MCF 10A (cell line): ENCODE measurements at places on chromosomes 6 and 20. TPM values are rescaled to one million over a fixed set of nuclear protein-coding genes. Genes with fewer than 3 reads are reported as not detected.

DNA sequence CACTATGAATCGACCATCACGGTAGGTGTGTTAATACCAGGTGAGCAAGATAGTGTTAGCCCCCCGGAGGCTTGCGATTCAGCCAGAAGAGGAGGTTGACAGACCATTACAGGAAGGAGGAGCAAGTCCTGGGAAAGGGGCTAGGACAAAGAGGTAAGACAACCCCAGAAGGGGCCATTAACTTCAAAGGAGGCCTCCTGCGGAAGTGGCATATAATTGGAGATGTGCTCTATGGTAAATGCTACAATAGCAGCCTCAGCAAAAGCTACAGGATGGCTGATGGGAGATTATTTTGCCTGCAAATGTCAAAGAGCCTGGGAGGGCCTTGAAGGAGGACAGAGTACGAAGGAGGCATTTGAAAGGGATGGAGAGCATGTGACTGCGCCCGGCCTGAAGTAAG lies 108.6 kb upstream of the CITED2 start:
- no peaks in the 10 kb centered on the region for H3K36me3 ChIP-seq
- H3K4me1 ChIP-seq, result no peaks in the 10 kb centered on the region
- H3K27me3 ChIP-seq, result no peaks in the 10 kb centered on the region
- H3K4me3 ChIP-seq, result no peak overlapping the region

DNA sequence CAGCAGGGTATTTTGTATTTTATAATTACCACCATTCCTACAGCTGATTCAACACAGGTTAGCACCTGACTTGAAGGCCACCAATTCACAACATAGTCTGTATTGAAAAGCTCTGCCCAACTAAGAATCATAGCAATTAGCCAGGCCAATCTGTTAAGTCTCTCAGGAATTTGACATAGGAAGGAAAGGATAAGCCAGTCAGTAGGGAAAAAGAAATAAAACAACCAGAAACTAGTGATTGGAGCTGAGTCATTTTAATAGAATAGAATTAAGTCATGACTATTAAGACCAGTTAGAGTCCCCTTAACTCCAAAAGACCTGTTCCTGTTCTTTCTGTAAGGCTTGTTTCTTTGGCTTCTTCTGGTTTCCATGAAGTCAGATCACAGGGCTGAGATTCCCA lies 8.1 kb downstream of the RANBP9 start:
- H3K36me3 ChIP-seq, result peaks cover 6% of the 10 kb centered on the region
- H3K4me1 ChIP-seq, result peaks cover 18% of the 10 kb centered on the region
- no peak overlapping the region for H3K4me3 ChIP-seq
- no peaks in the 10 kb centered on the region for H3K27me3 ChIP-seq

DNA sequence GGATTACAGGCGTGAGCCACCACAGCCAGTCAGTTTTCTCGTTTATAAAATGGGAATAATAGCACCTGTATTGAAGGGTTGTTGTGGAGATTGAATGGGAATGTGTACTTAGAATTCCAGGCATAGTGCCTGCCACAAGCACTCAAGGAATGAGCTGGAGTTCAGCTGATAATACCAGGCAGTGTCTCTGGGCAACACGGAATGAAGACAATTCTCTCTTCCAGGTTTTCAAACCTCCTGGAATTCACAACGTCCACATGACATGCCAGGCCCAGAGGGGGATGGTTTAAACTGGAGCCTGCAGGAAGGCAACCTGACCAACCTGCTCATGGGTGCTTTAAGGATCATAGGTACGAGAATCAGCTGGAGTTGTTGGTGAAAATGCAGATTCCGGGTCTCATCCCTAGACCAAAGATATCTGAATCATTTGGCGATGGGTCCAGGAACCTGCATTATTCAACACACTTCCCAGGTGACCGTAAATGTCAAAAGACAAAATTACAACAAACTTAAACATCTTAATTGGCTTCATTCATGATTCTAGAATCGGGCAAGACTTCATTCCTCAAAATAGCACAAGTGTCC lies 1.9 kb upstream of the PTPN1 start:
- H3K4me1 ChIP-seq, result peaks cover 27% of the 10 kb centered on the region
- no peak overlapping the region for H3K4me3 ChIP-seq
- no peaks in the 10 kb centered on the region for H3K27me3 ChIP-seq
- H3K27ac ChIP-seq, result no peak overlapping the region

GRCh38 chr6:36252005-36252404 lies 17.9 kb upstream of the PNPLA1 start:
- peaks cover 4% of the 10 kb centered on the region for H3K4me1 ChIP-seq
- no peaks in the 10 kb centered on the region for H3K36me3 ChIP-seq
- no peak overlapping the region for H3K27ac ChIP-seq
- peaks cover 12% of the 10 kb centered on the region for H3K27me3 ChIP-seq
- no peak overlapping the region for H3K4me3 ChIP-seq

DNA sequence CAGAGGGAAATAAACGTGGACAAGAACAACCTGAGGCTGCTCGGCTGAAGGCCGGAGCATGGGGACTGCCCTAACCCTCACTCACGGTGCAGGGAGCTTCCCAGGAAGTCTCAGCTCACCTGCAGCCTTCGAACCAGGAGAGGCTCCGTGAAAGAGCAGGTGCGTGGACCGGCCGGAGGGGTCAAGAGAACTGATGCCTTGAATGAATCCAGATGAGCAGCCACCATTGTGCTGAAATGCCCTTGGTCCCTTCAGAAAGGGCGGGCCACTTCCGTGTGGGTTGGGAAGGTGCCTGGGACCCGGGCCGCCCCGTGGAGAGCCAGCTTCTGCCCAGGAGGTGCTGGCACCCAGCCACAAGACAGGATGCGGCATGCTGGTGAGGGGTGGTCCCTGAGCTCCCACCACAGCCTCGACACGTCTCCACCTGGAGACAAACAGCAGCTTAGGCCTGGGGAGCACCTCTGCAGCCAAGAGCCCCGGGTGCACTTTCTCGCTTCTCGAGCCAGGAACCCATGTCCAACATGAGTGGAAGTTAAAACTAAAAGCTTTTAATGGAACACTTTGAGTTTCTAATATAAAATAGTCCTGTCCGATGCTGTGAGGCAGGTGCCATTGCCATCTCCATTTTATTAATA lies 83.5 kb downstream of the TTLL2 start:
- peaks cover 81% of the 10 kb centered on the region for H3K27me3 ChIP-seq
- H3K36me3 ChIP-seq, result no peaks in the 10 kb centered on the region
- H3K27ac ChIP-seq, result no peak overlapping the region

DNA sequence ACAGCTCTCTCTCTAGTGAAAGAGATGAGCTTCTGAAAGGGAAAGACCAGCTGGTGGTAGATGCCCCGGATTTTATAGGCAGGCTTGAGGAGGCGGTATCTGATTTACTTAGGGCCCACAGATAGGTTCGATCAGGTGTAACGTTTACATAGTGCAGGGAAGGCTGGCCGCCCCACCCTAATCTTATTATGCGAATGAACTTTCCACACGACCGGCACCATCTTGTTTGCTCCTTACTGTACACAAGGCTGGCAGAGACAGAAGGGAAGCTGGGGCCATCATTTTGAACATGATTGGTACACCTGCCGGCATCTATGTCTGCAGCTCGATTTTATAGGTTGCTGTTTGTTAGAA lies 212.0 kb upstream of the JARID2 start:
- DNase-seq, result no peak
- no peak overlapping the region for H3K4me3 ChIP-seq
- no peak overlapping the region for H3K27ac ChIP-seq
- H3K36me3 ChIP-seq, result no peaks in the 10 kb centered on the region
- H3K27me3 ChIP-seq, result no peaks in the 10 kb centered on the region

- H3K4me3 ChIP-seq, result no peak overlapping the region
- H3K27ac ChIP-seq, result no peak overlapping the region
These were observed 905.4 kb upstream of the FLRT3 start for GRCh38 chr20:15242773-15243172.

DNA sequence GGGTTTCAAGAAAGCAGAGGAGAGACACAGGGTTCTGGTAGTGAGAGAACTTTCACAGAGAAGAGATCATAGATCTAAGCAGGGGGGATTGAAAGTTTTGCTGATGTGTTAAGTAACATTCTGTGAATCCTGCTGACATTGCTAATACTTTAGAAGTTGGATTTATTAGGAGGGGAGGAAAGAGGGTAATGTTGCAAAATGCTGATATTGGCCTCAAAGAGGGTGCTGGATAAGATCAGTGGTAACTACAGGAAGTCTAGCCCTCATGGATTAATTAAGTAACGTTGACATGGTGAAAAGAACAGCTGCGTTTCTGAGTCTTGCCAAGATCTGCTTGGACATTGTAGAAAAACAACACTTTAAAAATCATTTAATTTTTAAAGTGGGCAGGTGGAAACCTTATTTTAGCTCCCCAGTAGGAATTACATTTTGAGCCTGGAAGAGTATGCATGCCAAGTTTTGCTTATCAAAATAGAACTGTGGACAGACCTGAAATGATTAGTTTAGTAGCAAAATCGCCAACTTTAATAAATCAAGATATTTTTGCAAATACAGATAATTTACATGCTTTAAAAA lies 606.0 kb upstream of the HTR1E start:
- no peaks in the 10 kb centered on the region for H3K27me3 ChIP-seq
- no peak overlapping the region for H3K27ac ChIP-seq
- H3K4me1 ChIP-seq, result no peaks in the 10 kb centered on the region
- no peak for DNase-seq
- H3K36me3 ChIP-seq, result no peaks in the 10 kb centered on the region

- H3K36me3 ChIP-seq, result no peaks in the 10 kb centered on the region
- H3K4me3 ChIP-seq, result no peak overlapping the region
These were observed 221.9 kb upstream of the QKI start for GRCh38 chr6:163192591-163192990.

DNA sequence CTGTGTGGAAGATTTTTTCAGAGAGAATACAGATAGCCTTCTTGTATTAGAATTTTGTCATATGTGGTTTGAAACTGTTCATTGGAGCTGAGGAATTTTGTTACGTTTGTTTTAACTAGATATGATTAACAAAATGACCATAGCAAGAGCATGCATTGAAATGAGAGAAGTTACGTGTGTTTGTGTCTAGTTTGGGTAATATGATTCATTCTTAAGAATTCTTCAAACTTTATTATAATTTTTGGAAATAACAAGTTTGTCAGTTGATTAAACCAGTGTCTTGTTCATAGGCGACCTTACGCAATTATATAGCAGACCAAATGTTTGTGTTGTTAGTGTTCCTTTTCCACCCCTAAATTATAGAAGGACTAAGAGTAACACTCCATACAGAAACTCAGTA lies 5.5 kb downstream of the GMNN start:
- no peak for DNase-seq
- H3K36me3 ChIP-seq, result peaks cover 43% of the 10 kb centered on the region
- no peaks in the 10 kb centered on the region for H3K27me3 ChIP-seq
- H3K27ac ChIP-seq, result peak overlapping the region; percentile 59

DNA sequence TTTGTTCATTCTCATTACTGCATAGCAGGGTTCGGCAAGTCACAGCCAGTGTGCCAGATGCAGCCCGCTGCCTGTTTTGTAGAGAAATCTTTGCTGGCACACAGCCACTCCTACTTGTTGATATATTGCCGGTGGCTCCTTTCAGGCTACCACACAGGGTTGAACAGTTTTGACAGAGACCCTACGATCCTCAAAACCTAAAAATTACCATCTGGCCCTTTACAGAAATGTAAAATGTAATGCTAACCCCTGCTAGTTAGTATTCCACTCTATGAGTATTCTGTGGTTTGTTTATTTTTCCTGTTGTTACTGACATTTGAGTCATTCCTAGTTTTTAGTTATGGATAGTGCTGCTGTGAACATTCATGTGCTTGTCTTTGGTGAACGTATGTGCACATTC lies 11.5 kb downstream of the DHX35 start:
- peak; percentile 8 for DNase-seq
- H3K4me3 ChIP-seq, result no peak overlapping the region

GRCh38 chr20:34999782-35000181 lies 44.1 kb downstream of the MYH7B start:
- no peak overlapping the region for H3K27ac ChIP-seq
- DNase-seq, result no peak
- no peaks in the 10 kb centered on the region for H3K27me3 ChIP-seq
- no peak overlapping the region for H3K4me3 ChIP-seq
- H3K4me1 ChIP-seq, result no peaks in the 10 kb centered on the region

- peaks cover 11% of the 10 kb centered on the region for H3K36me3 ChIP-seq
- H3K4me3 ChIP-seq, result no peak overlapping the region
- no peaks in the 10 kb centered on the region for H3K27me3 ChIP-seq
- peaks cover 27% of the 10 kb centered on the region for H3K4me1 ChIP-seq
These were observed 4.6 kb upstream of the GUCA1B start for GRCh38 chr6:42199106-42199981.

- H3K4me3 ChIP-seq, result no peak overlapping the region
- DNase-seq, result no peak
- H3K4me1 ChIP-seq, result no peaks in the 10 kb centered on the region
- H3K27ac ChIP-seq, result no peak overlapping the region
- H3K27me3 ChIP-seq, result no peaks in the 10 kb centered on the region
These were observed 33.6 kb downstream of the TFAP2A start for GRCh38 chr6:10381133-10381829.

DNA sequence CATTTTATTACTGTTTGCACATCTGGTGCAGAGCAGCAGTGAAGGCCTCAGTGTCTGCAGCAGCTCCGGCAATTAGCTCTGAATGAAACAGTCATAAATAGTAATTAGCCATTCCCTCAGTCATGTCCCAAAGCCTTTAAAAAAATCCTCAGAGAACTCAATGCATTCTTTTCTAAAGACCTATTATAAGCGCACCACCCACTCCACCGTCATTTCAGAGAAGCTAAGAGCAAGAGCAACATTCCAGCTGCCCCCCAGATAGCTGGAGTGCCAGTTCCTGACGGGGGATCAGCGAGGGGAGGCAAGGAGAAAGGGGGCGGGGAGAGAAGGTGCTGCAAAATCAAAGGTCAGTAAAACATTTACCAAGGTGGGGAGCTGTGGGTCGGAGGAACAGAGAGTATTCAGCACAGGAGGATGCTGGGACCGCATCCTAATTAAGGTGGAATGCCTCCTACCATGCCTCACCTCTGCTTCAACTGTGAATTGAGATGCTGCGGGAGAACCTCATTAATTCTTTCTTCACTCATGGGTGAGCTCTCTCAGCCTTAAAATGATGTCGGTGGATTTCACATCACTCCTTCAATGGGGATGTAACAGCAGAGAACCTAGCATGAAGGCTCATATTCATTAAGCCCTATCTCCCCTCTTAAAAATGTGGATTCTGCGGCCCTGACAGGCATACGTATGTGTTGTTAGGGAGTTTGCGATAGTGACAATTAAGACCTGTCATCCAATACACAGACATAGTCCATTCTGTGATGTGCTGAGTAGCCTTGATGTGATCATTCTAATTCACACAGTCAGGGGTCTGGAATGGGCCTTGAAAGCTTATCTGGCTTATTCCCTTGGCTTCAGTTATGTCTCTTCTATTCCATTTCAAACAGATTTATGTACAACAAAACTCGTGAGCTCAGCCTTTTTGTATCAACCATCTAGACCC lies 469.5 kb upstream of the NRSN1 start:
- no peaks in the 10 kb centered on the region for H3K27me3 ChIP-seq
- H3K4me3 ChIP-seq, result no peak overlapping the region
- DNase-seq, result no peak
- H3K27ac ChIP-seq, result no peak overlapping the region
- no peaks in the 10 kb centered on the region for H3K4me1 ChIP-seq

GRCh38 chr6:124462750-124463149 lies 499.5 kb upstream of the RNF217 start:
- no peaks in the 10 kb centered on the region for H3K4me1 ChIP-seq
- no peak overlapping the region for H3K4me3 ChIP-seq
- H3K36me3 ChIP-seq, result no peaks in the 10 kb centered on the region
- no peak overlapping the region for H3K27ac ChIP-seq
- DNase-seq, result no peak

Gene SUMO4
- total RNA-seq, result 1.6 and 2.1 TPM in 2 replicates

Gene CLPSL2
- total RNA-seq, result not detected in 2 replicates

Gene MYBL2
- 16.4 and 44.3 TPM in 2 replicates for total RNA-seq

Gene SYTL3
- 0.65 and 0.83 TPM in 2 replicates for total RNA-seq

Gene WFDC10B
- not detected in 2 replicates for total RNA-seq

Gene SH3BGRL2
- 7.1 and 8.8 TPM in 2 replicates for total RNA-seq

Gene GJA10
- not detected in 2 replicates for total RNA-seq

Gene EYA2
- total RNA-seq, result 0.12 TPM in 1 of 2 replicates, not detected in the other

Gene RRAGD
- total RNA-seq, result 0.33 and 0.49 TPM in 2 replicates
